Endothelial cell (in vitro differentiated cells): ENCODE measurements at places on chromosomes 6 and 20.

DNA sequence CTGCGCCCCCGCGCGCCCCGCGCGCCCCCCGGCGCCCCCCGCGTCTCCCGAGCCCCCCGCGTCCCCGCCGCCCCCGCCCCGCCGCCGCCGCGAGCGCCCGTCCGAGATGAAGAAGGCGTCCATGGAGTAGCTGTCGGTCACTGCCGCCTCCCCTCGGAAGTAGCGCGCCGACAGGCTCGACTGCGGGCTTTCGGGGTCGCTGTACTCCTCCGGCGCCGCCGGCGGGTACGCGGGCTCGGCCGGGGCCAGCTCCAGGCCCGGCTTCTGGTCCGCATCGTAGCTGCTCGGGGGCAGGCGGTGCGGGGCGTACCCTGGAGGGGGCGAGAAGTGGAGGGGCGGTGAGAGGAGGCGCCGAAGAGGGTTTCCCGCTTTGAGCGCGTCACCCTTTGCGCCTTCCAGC is 11.2 kb upstream of the SRXN1 start:
- no peak for DNase-seq

- no peak for DNase-seq
Measured at GRCh38 chr20:53944796-53945195, 125.6 kb downstream of the BCAS1 start.

GRCh38 chr20:51688600-51689244 is 79.5 kb downstream of the ATP9A start:
- no peak for DNase-seq

DNA sequence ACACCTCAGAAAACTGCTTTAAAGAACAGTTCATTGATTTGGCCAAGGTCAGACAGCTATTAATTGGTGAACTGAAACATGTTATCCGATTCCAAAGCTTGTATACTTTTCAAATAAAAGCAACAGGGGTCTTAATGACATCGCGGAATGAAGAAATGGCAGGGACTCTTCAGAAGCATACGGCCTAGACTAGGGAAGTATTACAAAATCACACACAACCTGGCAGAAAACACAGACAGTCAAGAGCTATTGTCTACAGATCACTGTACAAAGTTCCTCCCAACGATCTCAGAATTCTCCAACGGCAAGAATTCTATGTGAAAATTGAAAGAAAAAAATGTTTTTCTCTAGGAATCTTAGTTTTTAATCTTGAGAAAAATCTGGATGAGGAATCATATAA is 105.5 kb downstream of the PTPRK start:
- DNase-seq, result no peak

DNA sequence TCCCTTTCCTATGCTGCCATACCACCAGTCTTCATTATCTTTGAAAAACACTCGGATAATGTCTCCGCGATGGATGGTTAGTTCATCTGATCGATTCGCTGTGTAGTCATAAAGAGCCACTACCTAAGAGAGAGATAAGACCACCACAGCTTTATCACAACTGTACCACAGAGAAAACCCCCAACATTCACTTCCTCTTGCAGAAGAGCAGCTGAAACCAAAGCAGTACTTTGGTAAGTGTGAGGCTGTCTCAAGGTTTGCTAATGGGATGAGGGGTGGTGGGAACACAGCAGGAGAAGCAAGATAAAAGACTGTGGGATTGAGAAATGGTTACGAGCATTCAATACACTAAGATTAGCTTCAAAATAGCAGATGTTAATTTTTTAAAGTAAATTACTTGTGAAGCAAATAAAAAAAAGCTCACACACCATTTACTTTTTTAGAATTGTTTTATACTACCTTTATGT is 142.1 kb downstream of the MYB start:
- no peak for DNase-seq

- no peak for DNase-seq
Measured at GRCh38 chr6:53673162-53673727, 7.7 kb upstream of the KLHL31 start.

DNA sequence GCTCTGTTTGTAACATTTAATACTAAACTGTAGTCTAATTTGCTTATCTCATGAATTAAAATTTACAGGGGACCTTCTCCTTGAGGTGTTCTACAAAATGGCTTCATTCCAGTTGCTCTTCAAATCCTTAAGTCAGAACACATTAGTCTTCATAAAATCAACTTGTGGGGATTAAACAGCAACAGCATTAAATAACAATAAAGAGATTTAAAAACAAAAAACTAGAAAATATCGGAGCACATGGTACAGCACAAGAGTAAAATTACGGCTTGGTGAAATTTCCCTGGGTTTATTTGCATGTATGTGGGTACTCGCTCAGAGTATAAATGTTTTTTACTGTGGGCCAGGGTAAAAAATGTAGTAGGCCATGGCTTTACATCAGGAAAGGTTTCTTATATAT is 12.0 kb downstream of the RRAGD start:
- DNase-seq, result no peak

DNA sequence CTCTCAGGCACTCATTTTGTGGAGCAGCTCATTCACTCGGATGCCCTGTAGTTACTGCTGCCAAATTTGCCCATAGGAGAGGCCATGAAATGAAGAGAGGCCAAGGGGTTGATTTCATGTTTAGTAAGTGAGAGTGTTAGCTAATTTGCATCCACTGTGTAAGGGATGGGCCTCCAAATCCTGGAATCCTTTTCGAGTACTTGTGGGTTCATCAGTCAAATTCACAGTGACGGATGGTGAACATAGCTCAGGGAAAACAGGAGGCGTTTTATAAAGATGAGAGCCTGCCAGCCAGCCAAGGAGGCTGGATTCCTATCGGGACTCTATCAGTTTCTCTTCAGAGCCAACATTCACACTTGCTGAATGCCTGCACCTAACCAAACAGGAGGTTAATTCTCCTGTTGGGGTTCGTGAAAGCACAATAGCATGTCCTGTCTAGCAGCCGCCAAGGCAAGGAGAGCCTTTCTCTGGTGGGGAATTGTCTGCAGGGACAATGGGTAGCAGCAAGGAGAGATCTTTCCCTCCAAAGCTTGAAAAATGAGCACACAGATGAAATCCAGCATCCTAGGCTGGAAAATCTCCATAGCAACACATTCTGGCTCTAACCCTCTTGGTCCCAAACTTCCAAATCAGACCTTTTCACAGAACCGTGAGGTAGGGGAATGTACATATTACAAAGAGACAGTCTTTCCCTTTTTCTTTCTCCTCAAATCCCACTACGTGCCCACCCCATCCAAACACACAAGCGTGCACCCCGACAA is 231.4 kb upstream of the ECI2 start:
- no peak for DNase-seq

- DNase-seq, result no peak
Measured at GRCh38 chr6:16336056-16336818, 97.8 kb downstream of the GMPR start.

DNA sequence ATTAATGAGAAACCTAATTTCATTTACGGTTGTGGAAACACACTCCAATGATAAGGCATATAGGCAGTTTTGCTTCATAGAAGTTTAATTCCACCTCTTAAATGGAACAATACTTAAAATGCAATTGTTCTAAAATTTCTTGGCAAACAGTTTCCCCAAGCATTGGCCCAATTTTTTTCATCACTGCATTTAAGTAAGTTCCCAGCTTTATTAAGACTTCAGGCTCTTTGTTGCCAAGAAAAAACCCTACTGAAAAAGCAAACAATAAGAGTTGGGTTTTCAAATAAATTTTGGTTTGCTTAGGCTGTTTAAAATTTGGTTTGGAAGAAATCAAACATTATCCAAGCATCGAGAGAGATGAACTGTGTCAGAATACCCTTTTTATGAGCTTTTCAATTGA is 690.9 kb upstream of the NRSN1 start:
- DNase-seq, result no peak

DNA sequence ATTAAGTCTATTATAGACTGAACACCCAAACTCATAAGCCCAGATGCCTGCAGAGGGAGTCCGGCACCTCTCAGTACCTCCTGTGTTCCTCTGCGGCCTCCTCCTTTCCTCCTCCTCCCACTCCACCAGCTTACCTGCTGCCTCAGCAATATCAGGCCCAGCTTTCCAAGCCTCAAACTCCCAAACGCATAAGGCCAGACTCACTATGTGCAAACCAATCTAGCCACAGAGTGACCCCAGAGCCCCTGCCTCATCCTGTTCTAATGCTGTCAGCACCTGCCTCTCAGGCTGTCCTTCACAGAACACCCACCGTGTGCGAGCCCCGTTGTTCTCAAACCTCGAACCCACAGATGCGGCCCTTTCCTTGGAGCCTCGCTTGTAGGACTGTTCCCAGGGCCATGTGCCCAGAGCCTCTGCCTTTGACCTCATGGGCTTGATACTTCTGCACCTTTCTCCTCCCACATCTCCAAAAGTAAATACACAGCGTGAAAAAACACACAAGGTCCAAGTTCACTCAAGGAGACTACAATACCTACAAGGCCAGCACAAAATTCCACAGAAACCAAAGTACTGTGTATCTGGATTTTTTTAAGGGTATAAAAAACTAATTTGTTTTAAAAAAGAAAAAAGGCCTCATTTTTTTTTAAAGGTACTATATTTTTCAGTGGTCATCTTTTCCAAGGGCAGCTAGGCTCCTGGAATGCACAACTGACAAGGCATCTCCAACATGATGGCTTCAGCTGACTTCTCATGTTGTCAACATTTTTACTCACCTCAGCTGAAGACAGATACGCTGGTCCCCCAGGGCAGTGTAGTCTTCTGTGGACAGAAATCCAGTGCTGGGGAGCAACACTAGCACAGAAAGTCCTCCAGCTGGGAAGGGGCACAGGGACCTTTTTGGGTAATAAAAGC is 52.3 kb downstream of the ABHD12 start:
- no peak for DNase-seq
